Naive B cell (primary cell): ENCODE measurements at places on chromosomes 4 and X. TPM values are rescaled to one million over a fixed set of nuclear protein-coding genes. Genes with fewer than 3 reads are reported as not detected.

The IBSP gene
- polyA plus RNA-seq, result not detected

DNA sequence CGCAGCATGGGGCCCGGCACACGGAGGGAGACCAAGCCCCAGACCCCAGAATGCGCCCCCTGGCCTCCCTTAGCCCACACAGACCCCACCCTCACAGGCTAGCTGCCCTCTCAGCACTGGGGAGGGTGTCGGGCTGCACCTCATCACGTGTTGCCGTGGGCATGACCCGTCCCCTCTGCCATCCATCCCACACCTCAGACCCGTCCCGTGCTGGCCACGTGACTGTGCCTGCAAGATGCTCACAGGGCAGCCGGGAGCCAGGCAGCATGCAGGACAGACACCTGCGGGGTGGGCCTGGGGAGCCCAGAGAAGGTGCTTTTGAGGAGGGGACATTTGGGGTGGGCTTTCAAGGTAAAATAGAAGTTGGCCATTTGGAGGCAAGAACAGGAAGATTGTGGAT is 4.8 kb downstream of the MSANTD1 start:
- no peak for DNase-seq
- no peaks in the 10 kb centered on the region for H3K27me3 ChIP-seq

- H3K4me1 ChIP-seq, result no peaks in the 10 kb centered on the region
- H3K27ac ChIP-seq, result no peak overlapping the region
- peaks cover 9% of the 10 kb centered on the region for H3K27me3 ChIP-seq
- H3K4me3 ChIP-seq, result no peak overlapping the region
Measured at GRCh38 chrX:150966235-150966634, 16.9 kb upstream of the HMGB3 start.

GRCh38 chrX:118761939-118762707 is 34.7 kb downstream of the IL13RA1 start:
- no peaks in the 10 kb centered on the region for H3K4me1 ChIP-seq
- H3K36me3 ChIP-seq, result peaks cover 4% of the 10 kb centered on the region
- no peak for DNase-seq
- H3K27ac ChIP-seq, result no peak overlapping the region
- no peaks in the 10 kb centered on the region for H3K27me3 ChIP-seq

The TLR10 gene
- polyA plus RNA-seq, result 162 TPM

DNA sequence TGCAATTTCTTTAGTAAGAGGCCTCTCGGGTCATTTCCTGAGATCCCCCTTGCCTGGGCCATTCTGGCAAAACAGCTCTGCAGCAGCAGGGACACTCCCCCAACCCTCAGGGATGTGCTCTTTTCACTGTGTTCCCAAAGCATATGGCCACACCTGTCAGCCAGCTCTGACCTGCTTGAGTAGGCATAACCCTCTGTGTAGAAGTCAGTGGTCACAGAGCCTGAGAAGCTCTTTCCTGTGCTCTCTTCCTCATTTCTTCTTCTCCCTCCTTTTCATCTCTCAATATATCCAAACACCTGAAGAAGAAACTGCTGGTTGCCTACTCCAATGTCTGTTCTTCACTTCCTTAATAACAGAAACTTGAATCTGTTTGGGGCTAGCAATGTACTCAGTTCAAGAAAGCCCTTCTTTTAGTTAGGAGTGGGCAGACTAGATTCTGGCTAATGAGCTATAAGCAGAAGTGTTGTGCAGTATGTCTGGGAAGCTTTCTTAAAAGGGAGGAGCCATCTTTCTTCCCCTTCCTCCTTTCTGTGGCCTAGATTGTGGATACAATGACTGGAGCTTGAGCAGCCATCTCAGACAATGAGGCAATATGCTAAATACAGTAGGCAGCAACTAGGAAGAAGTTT is 73.3 kb downstream of the PRPS1 start:
- H3K36me3 ChIP-seq, result no peaks in the 10 kb centered on the region
- no peaks in the 10 kb centered on the region for H3K27me3 ChIP-seq
- H3K4me3 ChIP-seq, result peak overlapping the region; percentile 47
- H3K4me1 ChIP-seq, result peaks cover 19% of the 10 kb centered on the region

DNA sequence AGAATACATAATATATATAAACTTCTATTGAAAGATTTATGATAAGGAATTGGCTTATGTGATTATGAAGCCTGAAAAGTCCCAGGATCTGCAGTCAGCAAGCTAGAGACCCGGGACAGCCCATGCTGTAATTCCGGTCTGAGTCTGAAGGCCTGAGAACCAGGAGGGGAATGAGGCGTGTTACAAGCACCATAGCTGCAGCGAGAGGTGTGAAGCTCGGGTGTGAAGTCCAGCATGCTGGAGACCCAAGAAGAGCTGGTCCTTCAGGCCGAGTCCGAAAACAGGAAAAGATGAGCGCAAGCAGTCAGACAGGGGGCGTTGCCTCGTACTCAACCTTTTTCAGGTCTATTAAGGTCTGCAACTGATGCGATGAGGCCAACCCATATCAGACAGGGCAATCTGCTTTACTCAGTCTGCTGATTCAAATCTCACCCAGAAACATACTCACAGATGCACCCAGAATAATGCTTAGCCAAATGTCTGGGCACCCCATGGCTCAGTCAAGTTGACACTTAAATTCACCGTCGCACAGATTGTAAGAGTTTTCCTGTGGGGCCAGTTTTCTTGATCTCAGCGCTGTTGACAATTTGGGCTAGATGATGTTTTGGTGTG is 40.4 kb downstream of the SMIM20 start:
- no peaks in the 10 kb centered on the region for H3K4me1 ChIP-seq
- H3K4me3 ChIP-seq, result no peak overlapping the region
- H3K36me3 ChIP-seq, result no peaks in the 10 kb centered on the region
- H3K27me3 ChIP-seq, result peaks cover 31% of the 10 kb centered on the region
- DNase-seq, result no peak

- no peak overlapping the region for H3K27ac ChIP-seq
- H3K4me3 ChIP-seq, result no peak overlapping the region
- no peaks in the 10 kb centered on the region for H3K36me3 ChIP-seq
Measured at GRCh38 chr4:6506616-6507140, 34.3 kb upstream of the PPP2R2C start.

- no peaks in the 10 kb centered on the region for H3K27me3 ChIP-seq
- peaks cover 24% of the 10 kb centered on the region for H3K4me1 ChIP-seq
- peak overlapping the region; percentile 89 for H3K27ac ChIP-seq
- peak overlapping the region; percentile 92 for H3K4me3 ChIP-seq
Measured at GRCh38 chr4:109559625-109559982, 442 bp upstream of the MCUB start.

- no peaks in the 10 kb centered on the region for H3K27me3 ChIP-seq
- H3K4me3 ChIP-seq, result no peak overlapping the region
- DNase-seq, result no peak
- H3K36me3 ChIP-seq, result peaks cover 13% of the 10 kb centered on the region
- peaks cover 14% of the 10 kb centered on the region for H3K4me1 ChIP-seq
Measured at GRCh38 chrX:101359966-101360365, 11.4 kb upstream of the TIMM8A start.

- no peak overlapping the region for H3K27ac ChIP-seq
- peaks cover 8% of the 10 kb centered on the region for H3K27me3 ChIP-seq
- no peak for DNase-seq
- H3K4me1 ChIP-seq, result no peaks in the 10 kb centered on the region
- no peaks in the 10 kb centered on the region for H3K36me3 ChIP-seq
Measured at GRCh38 chrX:114626323-114626722, 42.4 kb downstream of the HTR2C start.

DNA sequence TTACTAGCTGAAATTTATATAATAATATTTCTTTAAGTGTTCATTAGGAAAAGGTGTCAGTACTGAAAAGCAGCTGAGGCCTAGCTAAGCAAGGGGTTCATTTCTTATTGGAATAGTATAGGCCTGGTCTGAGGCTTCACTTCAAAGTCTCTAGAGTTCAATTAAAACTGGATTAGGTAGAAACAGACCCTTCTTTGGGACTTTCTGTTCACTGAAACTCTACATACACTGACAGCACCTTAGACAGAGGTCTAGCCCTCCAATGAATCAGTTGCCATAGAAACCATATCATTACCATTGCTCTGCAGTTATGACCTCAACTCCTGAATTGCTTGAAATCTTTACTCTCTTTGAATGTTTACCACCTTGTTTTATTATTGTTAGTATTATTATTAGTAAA is 86.4 kb upstream of the MAB21L2 start:
- H3K4me1 ChIP-seq, result no peaks in the 10 kb centered on the region
- no peak overlapping the region for H3K27ac ChIP-seq
- DNase-seq, result no peak

- peak overlapping the region; percentile 15 for H3K4me3 ChIP-seq
- DNase-seq, result peak; percentile 34
- H3K27me3 ChIP-seq, result no peaks in the 10 kb centered on the region
- peaks cover 44% of the 10 kb centered on the region for H3K4me1 ChIP-seq
Measured at GRCh38 chrX:118536687-118537461, 41.3 kb downstream of the DOCK11 start.

GRCh38 chrX:41518841-41519220 is 71.7 kb downstream of the NYX start:
- H3K4me1 ChIP-seq, result no peaks in the 10 kb centered on the region
- no peak for DNase-seq
- no peak overlapping the region for H3K27ac ChIP-seq
- H3K4me3 ChIP-seq, result no peak overlapping the region

GRCh38 chr4:108830509-108831244 is 67.8 kb upstream of the ETNPPL start:
- H3K4me1 ChIP-seq, result no peaks in the 10 kb centered on the region
- no peak for DNase-seq
- no peak overlapping the region for H3K4me3 ChIP-seq
- peaks cover 30% of the 10 kb centered on the region for H3K27me3 ChIP-seq
- no peak overlapping the region for H3K27ac ChIP-seq
- no peaks in the 10 kb centered on the region for H3K36me3 ChIP-seq

- H3K27me3 ChIP-seq, result no peaks in the 10 kb centered on the region
- H3K4me1 ChIP-seq, result no peaks in the 10 kb centered on the region
Measured at GRCh38 chr4:13860126-13860525, 232.6 kb upstream of the BOD1L1 start.

DNA sequence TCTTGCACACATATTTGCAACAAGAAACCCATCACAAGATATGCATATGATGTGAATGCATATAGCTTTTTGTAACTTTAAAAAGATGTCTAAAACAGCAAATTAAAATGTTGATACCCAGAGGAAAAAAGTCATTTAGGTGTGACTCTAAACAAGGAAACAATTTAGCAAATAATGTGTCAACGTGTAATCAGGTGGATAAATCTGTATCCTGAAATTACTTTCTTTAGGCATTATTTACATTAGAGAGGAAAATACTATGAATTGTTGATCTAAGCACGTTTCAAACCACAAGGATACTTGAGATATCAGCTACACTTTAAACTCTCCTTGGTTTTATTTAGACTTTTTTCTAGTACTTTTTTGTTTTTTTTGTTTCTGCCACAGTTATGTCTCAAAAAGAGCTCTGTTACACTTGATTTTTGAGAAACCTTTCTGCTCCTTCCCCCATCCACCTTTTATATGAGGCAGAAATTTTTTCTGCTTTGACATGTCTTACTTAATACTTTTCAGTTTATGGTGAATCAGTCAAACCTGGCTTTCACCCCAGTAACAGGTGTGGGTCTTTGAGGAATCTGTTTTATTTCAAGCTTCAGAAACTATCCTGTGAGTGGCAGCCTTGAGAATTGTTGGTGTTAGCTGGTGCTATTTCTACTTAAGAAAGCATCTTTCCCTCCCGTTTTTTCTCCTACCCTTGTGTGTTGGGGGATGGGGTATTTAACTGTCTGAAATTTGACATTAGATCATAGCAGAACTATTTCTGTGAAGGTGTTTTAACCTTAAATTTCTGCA is 1.9 kb downstream of the NPNT start:
- H3K4me3 ChIP-seq, result peak overlapping the region; percentile 27
- no peak for DNase-seq
- H3K27me3 ChIP-seq, result peaks cover 77% of the 10 kb centered on the region
- H3K27ac ChIP-seq, result no peak overlapping the region
- H3K36me3 ChIP-seq, result no peaks in the 10 kb centered on the region

GRCh38 chr4:99379571-99379970 is 27.0 kb upstream of the ADH1C start:
- H3K27me3 ChIP-seq, result peaks cover 6% of the 10 kb centered on the region
- H3K27ac ChIP-seq, result no peak overlapping the region

DNA sequence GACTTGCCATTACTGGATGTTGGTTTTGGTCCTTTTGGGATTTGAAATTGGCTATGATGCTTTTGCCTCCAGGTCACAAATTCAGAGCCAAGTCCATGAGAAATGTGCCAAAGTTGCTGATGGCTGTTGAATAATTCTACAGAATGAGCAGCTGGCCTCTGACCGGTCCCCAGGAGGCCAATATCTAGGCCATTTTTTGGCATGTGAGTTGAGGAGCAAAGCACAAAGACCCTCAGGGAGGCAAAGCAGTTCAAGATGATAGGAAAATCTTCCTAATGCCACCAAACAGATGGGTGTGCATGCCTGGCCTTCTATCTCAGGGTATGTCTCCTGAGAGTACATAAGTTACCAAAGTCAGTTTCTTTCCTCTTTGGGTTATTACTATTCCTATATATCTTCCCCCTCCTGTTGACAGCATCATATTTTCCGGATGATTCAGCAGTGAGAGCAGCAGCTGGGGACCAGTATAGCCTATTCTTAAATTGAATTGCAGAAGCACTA is 44.4 kb downstream of the SEL1L3 start:
- H3K27ac ChIP-seq, result no peak overlapping the region
- H3K36me3 ChIP-seq, result peaks cover 49% of the 10 kb centered on the region
- H3K27me3 ChIP-seq, result no peaks in the 10 kb centered on the region
- no peak overlapping the region for H3K4me3 ChIP-seq
- DNase-seq, result no peak

- no peak for DNase-seq
- H3K27ac ChIP-seq, result no peak overlapping the region
- H3K4me1 ChIP-seq, result no peaks in the 10 kb centered on the region
Measured at GRCh38 chr4:113790478-113790877, 28.9 kb upstream of the CAMK2D start.

- peaks cover 11% of the 10 kb centered on the region for H3K4me1 ChIP-seq
- H3K36me3 ChIP-seq, result peaks cover 11% of the 10 kb centered on the region
- no peak overlapping the region for H3K27ac ChIP-seq
- no peaks in the 10 kb centered on the region for H3K27me3 ChIP-seq
- no peak for DNase-seq
Measured at GRCh38 chr4:38415682-38416081, 248.3 kb upstream of the KLF3 start.

The STK32B gene
- polyA plus RNA-seq, result not detected

GRCh38 chrX:5733501-5733900 is 495.2 kb downstream of the NLGN4X start:
- no peaks in the 10 kb centered on the region for H3K27me3 ChIP-seq
- no peak overlapping the region for H3K27ac ChIP-seq
- H3K4me1 ChIP-seq, result no peaks in the 10 kb centered on the region

The HSD17B13 gene
- polyA plus RNA-seq, result not detected
